Astrocyte of the spinal cord (primary cell): ENCODE measurements at places on chromosomes 7 and 10.
A peak's percentile ranks its signal among the peaks of the same experiment; 100 is the strongest.

DNA sequence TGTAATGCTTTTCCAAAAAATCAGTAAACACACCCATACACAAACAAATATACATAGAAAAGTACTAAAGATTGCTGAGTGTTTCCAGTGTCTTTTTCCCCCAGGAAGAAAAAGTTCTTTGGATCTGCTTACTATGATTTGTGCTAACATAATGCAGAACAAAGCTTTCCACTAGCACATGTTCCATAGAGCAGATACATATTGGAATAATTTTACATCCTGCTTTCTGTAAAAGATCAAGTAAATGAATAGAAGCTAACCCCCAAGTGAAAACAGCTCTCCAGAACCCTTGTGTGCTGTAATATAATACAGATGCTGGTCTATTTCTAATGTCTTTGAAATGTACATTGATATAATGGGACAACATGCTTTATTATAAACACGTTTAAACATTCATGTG is 125.5 kb downstream of the PON1 start:
- DNase-seq: no peak

DNA sequence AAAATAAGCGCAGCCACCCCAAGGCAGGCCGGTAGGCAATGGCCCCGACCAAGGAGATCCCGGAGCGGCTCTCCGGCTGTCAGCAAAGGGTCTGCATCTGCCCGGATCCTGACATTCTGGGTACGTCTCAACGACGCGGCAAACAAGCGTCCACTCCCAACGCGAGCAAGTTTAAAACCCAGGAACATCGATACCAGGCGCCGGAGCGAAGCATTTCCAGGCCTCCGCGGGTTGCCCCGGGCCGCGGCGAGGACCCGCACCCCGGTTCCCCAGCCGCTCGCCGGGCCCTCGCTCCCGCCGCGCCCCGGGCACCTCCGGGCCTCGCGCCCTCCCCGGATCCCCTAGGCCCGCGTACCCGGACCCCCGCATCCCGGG is 453 bp downstream of the URGCP start:
- DNase-seq: peak; percentile 29

- no peak for DNase-seq
Observed at GRCh38 chr10:126156012-126156411, 232.3 kb downstream of the ADAM12 start.

GRCh38 chr7:28263622-28264271 is 83.2 kb upstream of the JAZF1 start:
- no peak for DNase-seq

GRCh38 chr7:128835231-128835751 is 5.1 kb downstream of the FLNC start:
- DNase-seq: no peak

GRCh38 chr7:2833083-2833910 is 10.8 kb downstream of the GNA12 start:
- no peak for DNase-seq

DNA sequence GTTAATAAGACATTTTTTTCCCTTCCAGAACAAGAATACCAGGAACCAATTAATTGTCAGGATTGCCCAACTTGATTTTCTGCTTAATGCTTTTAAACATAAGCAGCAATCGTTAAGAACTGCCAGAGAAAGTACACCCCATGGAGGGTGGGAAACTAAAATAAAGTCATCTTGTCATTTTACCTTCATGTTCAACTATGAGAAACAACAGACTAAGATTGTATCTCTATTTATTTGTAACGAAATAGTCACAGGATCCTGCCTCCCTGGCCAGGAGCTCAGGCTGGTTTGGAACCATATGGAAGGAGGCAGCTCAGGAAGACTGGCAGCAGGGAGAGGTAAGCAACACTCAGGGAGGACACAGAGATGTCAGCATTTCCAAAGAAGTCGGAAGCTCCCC is 129.6 kb downstream of the TNS3 start:
- DNase-seq: no peak

DNA sequence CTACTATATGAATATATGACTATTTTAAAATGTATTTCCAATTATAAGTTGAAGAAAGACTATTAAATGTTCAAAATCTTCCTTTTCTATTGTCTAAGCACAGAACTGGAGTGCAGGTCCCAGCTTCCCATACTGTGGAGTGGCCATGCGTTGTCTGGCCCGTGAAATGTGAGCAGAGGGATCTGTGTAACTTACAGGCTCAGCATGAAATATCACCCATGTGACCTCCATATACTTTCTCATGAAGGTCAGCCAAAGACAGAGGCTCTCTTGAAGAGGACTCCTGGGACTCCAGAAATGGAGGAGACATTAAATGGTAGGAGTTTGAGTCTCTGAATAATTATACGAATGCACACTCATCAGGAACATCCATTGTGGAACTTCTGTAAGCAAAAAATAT is 92.4 kb upstream of the CAV2 start:
- no peak for DNase-seq

DNA sequence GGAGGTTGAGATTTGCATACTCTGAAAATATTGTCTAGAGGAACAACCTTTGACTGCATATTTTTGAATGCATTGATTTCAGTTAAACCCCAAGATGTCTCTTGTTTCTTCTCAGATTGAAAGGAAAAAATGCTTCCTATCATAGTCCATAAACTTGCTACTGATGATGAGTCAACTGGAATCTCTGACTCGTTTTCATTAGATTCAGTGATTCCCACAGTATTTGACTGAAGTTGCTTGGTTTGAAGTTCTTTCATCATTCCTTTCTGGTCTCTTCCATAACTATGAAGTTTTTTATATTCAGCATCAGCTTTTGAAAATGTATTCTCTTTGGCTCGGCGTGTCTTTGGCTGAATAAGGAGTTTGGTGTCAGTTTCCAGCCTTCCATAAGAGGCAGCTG is 10.7 kb downstream of the PEX1 start:
- peak; percentile 5 for DNase-seq

GRCh38 chr10:43969506-43969905 is 320.8 kb upstream of the ZNF32 start:
- no peak for DNase-seq

DNA sequence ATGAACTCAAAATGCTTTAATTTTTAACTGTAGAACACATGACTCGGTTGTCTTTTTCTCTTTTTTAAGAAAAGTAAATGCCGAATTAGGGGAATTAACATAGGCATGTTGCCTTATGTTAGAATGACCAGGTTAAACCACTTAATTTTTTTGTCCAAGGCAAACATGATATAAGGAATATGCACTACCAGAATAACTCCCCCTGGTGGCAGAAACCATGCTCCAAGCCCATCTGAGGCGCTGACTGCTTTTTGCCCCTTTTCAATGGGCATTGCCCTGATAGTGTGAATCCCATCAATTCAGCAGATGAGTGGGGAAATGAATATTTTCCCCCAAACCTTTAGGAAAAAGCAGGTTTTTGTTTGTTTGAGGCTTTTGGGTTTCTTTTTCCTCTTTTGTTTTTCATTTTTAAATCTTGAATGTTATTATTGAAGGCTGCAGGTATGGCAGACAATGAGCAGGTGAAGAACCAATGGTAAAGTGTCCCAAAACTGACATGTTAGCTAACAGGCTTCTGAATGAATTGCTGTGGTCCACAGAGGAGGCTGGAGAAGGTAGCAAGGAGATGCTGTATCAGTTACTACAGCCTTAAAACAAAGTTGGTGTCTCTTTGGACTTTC is 284.3 kb downstream of the SORCS3 start:
- peak; percentile 26 for DNase-seq

DNA sequence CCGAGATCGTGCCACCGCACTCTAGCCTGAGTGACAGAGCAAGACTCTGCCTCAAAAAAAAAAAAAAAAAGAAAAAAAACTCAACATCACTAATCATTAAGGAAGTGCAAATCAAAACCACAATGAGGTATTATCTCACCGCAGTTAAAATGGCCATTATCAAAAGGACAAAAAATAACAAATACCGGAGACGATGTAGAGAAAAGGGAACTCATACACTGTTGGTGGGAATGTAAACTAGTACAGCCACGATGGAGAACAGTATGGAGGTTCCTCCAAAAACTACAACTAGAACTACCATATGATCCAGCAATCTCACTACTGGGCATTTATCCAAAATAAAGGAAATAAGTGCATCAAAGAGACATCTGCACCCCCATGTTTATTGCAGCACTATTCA is 24.3 kb downstream of the GRK5 start:
- no peak for DNase-seq

GRCh38 chr7:147869456-147869855 is 721.1 kb upstream of the C7orf33 start:
- no peak for DNase-seq

DNA sequence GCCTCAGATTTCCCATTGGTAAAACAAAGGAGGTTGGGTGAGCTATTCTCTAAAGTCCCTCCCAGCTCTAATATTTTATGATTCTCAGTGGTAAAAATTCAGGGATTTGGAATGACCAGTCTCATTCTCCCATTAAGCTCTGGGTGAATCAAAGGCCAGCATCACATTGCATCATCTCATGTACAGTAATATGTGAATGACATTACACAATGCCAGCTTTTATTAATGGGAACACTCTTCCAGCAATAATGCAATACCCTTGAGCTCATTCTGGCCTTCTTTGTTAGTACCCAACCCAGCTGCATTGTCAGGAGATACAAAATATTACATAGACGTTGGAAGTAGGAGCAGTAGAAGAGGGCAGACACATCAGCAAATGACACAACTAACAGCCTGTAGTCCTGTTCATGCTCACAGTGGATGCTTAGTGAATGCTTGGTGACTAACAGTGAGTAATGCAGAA is 100.0 kb upstream of the EGR2 start:
- DNase-seq: peak; percentile 29

DNA sequence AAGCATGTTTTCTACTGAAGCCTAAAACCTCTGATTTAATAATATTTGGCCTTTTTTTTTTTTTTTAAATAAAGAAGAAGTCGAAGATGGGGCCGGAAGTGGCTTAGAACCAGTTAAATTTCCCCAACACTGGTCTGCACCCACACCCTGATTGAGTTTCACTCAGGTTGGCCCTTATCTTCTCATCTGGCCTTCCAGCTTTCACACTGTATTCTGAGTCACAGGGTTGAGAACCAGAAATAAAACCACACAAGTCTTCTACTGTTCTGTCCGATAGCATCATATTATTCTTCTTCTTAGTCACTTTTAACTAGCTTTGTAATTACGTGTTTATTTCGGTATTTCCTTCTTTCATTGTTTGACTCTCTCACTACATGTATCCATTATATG is 9.9 kb downstream of the ZNF365 start:
- DNase-seq: peak; percentile 84

GRCh38 chr7:100483722-100484672 is at the start of gene NYAP1:
TSS of gene NYAP1 (plus strand) at chr7:100483927. CDS start at chr7:100485312, 1,385 bp downstream.
- DNase-seq: peak; percentile 38

- DNase-seq: no peak
Observed at GRCh38 chr10:77892761-77893160, 33.8 kb downstream of the DLG5 start.

GRCh38 chr7:90411510-90411909 is 8.2 kb downstream of the CLDN12 start:
- DNase-seq: peak; percentile 17

DNA sequence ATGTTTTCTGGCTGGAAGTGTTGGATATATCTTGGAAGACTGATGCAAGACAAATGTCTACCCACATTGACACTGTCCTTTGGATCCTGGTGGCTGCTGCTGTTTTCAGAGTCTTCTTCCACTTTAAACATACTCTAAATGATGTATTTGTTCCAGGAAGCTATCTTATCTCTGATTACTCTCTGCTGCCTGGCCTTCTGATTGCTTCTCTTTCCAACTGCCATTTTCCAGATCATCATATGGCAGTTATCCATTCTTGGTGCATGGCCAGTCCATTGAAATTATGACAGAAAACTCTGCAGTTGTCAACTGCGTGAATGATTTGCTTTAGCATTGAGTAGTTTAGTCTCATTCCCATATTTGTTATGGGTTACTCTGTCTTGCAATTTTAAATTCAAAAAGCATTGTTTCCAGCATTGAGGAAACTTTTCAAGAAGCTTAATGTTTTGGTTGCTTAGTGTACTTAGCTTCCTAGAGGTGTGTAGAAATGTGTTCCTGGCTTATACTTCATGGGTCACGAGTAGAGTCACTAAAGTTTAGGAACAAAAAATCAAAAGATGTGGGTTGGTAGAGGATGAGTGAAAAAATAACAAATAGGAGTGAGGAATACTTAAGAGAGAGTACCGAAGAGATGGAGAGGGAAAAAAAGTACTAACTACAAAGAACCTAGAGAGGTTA is 268.3 kb upstream of the MTPN start:
- no peak for DNase-seq

DNA sequence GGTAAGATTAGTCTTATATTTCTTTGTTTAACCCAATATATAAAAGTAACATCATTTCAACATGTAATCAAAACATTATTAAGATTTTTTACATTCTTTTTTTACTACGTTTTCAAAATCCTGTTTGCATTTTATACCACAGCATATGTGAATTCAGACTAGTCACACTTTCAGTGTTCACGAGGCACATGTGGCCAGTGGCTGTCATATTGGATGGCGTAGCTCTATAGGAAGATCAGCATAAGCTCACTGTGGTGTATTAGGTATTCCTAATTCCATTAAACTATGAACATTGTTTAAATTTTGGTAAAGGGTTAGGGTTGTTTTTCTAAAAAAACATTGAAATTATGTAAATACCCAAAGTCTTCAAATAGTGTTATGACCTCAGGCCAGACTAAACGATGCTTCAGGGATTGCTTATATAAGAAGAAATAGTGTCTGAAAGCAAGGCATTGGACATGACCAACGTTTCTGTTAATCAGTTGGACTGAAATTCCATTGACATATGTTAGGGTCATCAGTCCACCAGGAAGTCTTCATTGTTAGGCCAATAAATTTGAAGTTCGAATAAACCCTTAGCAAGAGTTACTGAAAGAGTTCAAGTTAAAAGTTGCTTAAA is 97.0 kb downstream of the BICC1 start:
- DNase-seq: no peak

DNA sequence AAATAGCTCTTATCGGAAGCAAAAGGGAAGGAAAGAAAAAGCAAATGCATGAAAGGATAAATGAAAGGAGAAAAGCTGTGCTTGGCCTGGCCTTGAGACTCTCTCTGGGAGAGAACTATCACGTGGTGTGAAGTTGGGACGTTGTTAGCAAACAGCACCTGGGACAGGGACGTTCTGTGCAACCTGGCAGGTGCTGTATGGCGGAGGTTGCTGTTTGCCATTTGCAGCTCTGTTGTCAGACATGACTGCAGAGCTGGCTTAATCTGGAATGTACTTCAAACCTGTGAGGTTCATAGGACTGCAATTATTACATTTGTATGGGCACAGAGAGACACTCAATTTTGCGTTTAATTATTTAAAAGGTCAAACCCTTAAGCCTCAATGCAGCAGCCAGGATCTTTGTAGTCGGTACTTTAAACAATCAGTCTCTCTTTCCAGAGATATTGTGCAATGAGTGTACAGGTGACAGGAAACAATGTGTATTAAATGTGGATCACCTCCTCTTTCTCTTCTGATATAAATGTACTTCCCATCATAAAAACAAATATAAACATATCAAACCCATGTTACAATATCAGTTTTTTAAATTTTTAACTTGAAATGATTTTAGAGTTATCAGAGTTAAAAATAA is 800.5 kb upstream of the KCND2 start:
- no peak for DNase-seq

GRCh38 chr7:69889976-69890351 is 291.7 kb downstream of the AUTS2 start:
- DNase-seq: no peak
